NCI-H2081 treated with DMSO at 0.1 percent for 48 hours (cell line): ENCODE measurements at places on chromosomes 6 and 20.

DNA sequence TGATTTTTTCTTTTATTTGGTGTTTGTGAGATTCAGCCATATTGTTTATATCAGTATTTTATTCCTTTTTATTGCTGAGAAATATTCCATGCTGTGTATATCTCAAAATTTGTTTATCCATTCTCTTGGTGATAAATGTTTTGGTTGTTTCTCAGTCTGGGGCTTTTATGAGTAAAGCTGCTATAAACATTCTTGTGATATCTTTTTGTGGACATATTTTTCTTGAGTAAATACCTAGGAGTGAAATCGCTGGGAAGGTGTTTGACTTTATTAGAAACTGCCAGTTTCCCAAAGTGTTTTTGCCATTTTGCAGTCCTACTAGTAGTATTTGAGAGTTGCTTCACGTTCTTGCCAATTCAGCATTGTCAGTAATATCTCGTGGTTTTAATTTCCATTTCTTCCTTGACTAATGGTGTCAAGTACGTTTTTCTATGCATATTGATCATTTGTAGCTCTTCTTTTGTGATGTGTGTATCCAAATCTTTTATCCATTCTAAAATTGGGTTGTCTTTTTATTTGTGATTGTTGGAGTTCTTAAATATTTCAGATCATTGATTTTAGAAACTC lies 31.1 kb upstream of the DYNLRB1 start:
- DNase-seq: no peak

- no peak for DNase-seq
Measured at GRCh38 chr6:94548201-94548600, 1029.1 kb upstream of the MANEA start.

DNA sequence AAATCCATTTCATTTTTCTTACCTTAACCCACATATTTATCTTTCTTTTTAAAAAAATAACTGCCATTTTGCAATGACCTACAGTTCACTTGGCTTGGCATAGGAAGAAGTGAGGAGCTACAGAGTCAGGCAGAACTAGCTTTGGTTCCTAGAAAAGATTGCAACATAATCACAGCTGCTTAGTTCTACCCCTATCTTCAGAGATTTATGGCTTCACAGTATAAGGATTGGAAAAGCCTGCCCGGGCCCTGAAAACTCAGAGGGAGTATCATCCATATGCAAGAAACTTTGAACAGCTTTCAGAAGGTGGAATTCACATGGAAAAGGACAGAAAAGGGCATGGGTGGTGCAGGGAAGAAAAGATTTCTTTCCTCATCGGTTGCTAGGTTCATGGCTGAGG lies 774.3 kb upstream of the CHD6 start:
- DNase-seq: no peak

DNA sequence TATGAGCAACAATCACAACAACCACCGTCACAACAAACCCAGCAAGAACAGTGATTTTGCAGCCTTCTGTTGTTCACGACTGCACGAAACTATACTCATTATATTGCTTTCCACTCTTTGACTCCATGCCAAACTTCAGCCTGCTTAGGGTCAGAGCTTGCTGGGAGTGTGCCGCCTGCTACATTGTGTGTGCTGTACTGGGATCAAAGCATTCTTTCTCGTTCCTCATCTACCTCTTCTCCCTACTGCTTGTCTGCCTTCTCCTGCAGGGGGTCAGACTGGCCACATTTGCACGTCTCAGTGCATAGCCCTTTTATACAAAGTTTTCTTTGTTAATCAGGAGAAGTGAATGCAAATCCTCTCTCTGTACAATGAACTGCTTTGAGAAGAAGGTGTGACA lies 401.6 kb upstream of the CITED2 start:
- DNase-seq: no peak

- no peak for DNase-seq
Measured at GRCh38 chr20:3038454-3038853, 5.0 kb upstream of the GNRH2 start.

- no peak for DNase-seq
Measured at GRCh38 chr6:112061605-112062004, 7.7 kb downstream of the CCN6 start.

DNA sequence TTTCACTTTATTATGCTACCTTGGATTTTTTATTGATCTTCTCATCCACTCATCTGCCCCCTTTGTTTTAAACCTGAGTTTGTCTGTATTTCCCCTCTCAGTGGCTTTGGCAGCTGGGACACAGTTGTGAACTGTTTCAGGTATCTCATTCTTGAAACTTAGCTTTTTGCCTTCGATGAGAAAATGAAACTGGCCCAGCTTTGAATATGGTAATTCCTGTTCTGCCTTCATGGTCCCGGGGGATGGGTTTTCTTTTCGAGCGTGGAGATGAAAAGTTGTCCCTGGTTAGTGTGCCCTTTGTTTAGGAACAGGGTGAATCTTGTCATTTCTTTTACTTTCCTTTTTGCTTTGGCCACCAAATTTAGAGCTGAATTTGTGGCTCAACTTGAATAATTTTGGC lies 25.6 kb downstream of the DHX35 start:
- DNase-seq: no peak

DNA sequence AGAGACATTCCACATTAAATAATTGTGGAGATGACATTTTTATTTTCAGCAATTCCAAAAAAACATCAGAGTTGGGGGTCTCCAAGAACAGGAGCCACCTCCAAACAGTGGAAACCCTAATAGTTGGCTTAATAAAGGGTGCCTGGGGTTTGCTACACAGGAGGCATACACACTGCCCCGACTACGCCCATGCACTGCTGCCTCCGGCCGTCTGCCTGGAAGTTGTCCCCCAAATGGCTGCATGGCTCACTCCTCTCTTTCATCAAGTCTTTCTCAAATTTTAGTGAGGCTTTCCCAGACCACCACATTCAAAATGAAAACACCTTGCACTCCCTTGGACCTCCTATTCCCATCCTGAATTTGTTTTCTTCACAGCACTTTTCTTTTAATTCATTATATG lies 58.8 kb downstream of the ZMYND8 start:
- DNase-seq: no peak

DNA sequence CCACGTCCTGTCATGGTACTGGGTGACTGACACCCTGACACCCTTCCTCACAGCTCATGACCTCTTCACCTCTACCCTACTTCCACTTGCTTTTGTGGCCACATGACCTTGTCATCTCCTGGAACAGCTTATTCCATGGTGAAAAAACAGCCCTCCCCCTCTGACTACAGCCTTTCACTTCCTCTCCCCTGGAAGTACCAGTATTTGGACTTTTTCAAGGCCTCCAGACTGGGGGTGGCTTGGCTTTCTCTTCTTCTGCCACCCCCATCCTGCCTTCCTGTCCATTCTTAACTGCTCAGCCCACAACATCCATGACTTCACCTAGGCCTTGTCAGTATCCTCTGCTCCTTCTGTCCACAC lies 168.4 kb downstream of the CARMIL1 start:
- DNase-seq: no peak

GRCh38 chr6:27772261-27773001 lies 139.8 kb downstream of the OR2B2 start:
- DNase-seq: peak; percentile 47

- no peak for DNase-seq
Measured at GRCh38 chr6:29941016-29941415, 1.3 kb upstream of the HLA-A start.

DNA sequence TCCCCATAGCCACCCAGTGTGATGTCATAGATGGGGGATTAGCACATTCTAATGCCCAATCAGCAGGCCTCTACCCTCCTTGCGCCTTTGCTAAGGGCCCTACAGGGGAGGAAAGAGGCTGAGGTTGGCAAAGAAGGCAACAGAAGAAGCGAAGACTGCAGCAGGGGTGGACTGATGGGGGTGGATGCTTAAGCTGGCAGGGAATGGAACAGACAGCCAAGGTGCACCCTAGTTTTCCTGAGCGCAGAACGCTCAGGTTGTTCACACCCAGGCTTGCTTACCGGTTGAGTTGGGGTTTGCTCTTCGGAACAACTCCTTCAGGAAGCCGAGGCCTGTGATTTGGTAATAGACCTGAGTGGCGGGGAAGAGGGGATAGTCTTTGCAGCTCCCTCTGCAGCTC lies 12.7 kb downstream of the MRPS18A start:
- DNase-seq: no peak

DNA sequence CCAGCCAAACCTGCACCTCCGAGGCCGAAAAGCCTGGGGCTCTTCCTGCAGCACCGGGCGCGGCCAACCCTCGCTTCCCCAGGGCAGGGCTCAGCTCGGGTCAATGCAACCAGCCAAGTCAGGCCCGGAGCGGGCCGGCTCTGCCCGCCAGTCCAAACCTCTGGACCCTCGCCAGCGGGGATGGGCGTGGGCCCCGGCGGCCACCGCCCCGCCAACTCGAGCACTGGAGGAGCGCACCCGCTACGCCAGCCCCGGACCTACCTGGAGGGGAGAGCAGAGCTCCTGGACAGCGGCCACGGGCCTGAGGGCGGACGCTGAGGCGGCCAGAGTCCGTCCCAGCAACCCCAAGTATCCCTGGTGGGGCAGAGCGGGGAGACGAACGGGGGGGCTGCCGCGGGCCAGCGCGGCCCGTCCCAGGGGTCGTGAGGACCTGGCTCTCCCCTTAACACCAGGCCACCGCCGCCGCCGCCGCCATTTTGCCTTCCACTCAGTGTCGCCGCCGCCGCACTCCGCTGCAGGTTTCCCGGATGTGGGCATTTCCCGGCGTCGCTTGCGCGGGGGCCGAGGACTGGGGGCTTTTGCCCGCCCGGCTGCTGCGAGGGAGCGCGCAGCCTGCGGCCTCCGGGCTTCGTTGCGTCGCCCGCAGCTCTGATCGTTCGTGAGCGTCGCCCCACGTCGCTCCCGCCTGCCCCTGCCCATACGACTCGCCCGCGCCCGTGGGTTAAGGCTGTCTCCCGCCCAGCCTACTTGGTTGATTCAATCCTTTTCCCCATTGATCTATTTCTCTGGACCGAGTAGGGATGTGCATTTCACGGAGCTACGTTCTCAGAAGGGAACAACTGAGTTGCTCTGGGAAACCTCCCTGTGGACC lies at the start of gene LATS1:
TSS of gene LATS1 (minus strand) at position 514 of the 871 bp plus-strand sequence. CDS start 15,975 bp downstream, outside the sequence.
- DNase-seq: peak; percentile 22

DNA sequence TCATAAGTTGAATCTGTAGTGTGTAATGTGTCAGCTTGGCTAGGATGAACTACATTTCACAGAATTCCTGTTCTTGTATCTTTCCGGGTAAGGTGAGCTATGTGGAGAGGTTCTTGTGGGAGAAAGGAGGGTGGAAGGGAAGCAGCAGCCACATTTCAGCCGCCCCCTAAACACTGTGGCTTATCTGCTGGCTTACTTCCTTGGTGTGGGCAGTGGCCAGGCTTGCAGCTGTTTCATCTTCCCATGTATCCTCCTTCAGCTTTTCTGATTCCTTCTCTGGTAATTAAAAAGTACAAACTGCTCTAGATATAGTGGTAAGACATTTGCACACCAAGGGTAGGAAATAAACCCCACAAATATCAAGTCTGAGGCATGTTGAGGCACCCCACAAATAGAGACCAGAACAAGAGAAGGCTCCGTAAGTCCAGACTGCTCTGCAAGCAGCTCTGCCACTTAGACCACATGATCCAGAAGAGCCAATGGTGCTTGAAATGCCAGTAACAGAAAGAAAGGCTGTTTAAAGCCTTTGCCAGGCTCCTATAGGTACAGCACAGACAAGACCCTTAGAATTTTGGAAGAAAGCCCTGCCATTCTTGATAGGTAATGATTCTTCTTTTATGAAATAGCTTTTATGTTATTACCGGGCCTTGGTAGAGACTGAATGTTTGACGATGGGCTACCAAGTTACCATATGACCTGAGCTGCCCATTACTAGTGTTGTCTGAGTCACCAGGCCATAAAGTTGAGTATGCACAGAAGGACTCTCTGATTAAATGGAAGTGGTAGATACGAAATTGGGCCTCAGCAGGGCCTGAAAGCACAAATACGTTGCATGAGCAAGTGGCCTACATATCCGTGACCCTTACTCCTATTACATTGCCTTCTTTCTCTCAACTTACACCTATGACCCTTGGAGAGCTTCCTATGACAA lies 215.0 kb upstream of the SGK1 start:
- DNase-seq: no peak

GRCh38 chr6:37635319-37635718 lies 62.4 kb downstream of the MDGA1 start:
- DNase-seq: no peak

DNA sequence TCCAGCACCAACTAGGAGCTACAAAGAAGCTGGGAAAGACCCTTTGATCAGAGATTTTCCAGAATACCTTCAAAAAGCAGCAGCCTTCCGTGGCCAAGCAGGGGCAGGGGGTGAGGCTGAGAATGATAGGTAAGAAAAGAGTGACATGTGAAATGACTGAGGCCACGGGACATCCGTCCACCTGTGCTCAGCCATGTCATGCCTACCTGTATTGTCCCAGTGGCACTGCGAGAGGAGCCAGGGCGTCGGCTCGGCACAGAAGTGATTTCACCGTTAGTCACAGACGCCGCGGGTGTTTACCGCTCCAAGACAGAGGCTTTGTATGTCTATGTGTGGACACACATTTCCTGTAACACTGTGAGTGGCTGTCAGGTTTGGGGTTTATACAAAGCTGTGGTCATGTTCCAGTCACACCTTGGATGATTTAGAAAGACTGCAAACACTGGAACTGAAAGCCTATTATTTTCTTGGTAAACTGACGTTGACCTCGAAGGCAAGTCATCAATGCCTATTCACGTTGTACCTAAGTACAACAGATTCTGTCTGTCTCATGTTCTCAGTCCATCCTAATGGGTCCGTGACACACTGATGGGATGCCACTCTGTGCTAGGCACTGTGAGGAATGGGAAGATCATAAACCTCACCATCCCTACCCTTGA lies 32.1 kb upstream of the JAG1 start:
- DNase-seq: no peak

- no peak for DNase-seq
Measured at GRCh38 chr6:41255638-41256246, 27.6 kb downstream of the TREML4 start.

GRCh38 chr20:61734733-61735502 lies 330.8 kb downstream of the TAF4 start:
- DNase-seq: no peak

GRCh38 chr20:57811374-57812020 lies 101.7 kb upstream of the PMEPA1 start:
- DNase-seq: no peak

DNA sequence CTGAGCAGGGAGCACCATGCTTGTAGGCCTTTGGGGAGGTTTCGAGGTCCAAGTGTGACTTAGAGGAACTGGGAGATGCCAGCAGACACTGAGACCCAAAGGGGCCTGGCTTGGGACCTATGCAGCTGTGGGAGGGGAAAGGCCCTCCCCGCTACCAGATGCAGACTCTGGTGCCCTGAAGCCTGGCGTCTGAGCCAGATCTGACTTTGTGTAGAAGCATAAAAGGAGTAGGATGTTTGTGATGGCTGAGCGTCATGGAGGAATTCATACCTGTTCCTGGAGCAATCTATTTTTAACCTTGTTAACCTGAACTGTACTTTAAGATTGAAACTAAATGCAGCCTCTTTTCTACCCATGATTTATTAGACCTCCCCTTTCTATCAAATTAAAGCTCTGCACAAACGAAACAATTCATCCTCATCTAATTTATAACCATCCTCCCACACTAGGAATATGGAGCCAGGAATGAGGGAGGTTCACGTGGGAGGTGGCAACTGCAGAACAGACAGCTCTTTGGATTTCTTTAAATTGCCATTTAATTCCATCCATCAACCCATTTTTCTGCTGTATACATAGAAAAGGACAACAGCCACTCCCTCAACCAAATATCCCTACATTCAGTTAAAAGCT lies 172.6 kb upstream of the AGPAT4 start:
- no peak for DNase-seq

- no peak for DNase-seq
Measured at GRCh38 chr20:25011831-25012241, 19.3 kb upstream of the APMAP start.

GRCh38 chr6:82331031-82331773 lies 32.4 kb upstream of the TPBG start:
- DNase-seq: no peak
